ENCODE measurements at places on chromosomes 7 and 10. TPM values are rescaled to one million over a fixed set of nuclear protein-coding genes. Genes with fewer than 3 reads are reported as not detected.

GRCh38 chr7:22476824-22477223 lies 23.2 kb downstream of the STEAP1B start:
- no peak for DNase-seq

DNA sequence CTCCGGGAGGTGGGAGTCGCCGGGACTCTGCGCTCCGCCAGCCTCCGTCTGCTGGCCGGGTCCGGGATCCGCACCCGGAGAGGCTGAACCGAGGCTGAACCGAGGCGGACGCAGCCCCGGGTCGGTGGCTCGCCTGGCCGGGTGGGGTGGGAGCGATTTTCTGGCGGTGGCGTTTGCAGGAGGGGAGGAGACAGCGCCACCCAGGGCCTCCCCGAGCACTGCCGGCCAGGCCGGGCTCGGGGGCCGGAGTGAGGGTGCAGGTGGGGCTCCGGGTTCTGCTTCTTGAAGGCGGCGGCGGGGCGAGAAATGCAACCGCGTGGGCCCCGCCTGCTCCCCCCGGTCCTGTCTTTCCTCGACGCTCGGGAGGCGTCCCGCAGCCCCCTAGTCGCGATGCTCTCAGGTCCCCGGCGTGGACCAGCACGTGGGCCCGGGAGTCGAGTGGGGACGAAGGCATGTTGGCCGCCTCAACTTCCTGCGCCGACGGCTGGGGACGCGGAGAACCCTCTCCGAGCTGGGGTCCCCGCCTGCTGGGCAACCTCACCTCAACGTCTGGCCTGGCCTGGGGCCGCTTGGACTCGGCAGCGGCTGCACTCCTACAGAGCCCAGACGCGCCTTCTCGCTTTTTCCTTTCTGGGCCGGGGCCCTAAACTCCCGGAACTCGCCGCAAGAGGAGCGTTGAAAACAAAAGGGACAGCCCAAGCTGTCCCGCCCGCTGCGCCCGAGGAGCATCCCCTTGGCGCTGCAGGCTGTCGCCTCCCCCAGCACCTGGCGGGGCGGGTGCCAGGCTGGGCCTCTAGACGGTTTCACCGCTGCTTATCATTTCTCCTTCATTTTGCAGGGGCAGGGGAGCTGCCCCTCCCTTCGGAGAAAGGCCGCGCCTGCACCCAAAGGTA lies 25.2 kb upstream of the VAX1 start:
- no peak for DNase-seq

DNA sequence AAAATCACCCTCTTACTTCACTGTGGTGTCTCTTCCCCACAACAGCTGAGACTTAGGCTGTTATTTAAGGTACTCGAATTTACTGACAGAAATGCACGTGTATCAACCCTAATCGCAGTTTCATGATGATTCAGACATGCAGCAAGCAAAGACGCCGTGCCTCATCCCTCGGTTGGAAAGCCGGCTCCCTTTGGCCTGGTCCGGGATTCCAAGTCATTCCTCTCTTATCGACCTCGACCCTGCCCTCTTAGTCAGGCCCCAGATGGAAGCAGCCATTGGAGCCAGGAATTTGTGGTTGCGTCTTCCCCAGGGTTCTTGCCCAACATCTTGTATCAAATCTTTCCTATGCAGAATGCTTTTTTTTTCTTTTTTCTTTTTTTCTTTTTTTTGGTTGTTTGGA lies 229.5 kb downstream of the GATA3 start:
- DNase-seq, result no peak

DNA sequence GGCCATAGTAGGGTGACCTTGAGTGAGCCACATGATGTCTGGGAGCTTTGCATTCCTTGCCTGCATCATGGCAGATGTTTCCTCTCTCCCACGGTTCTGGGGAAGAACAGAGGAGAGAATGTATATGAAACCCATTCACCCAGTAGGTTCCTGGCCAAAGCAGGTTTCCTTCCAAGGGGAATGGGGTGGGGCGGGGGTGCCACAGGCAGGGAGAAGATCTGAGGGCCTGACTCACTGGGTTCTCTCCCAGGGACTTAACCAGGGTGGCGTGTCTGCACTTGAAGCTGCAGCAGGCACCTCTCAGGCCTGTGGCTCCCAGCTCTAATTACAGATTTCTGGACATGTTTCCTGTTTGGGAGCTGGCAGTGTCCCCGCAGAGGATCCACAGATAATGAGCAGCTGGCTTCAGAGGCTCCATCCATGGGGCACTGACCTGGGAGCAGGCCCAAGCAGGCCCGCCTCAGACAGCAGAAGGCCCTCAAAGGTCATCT lies 50.2 kb upstream of the ZMIZ1 start:
- DNase-seq, result no peak

DNA sequence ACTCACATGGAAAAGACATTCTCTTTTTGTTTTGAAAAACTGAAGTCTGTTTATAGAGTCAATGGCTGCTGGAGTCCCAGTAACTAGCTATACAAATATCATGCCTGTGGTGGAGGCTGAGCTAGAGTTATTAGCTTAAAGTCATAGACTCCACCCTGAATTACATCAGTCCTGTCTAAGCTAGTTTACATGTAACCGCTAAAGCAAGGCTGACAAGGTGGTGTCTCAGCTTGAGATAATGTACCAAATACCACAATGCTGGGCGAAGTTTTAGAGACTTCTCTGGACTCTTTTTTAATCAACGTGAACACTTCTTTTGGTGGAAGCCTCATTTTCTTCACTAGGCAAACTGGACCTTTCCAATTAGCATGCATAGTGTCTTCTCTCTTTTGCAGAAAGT lies 219.4 kb downstream of the ANK3 start:
- DNase-seq, result no peak

DNA sequence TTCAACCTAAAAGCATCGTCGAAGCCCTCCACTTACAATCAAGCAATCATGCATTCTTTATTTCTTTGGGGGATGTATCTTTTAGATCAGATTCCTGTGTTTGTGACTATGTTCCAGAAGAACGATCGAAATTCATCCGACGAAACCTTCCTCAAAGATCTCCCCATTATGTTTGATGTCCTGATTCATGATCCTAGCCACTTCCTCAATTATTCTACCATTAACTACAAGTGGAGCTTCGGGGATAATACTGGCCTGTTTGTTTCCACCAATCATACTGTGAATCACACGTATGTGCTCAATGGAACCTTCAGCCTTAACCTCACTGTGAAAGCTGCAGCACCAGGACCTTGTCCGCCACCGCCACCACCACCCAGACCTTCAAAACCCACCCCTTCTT lies 13.8 kb downstream of the GPNMB start:
- DNase-seq, result no peak

GRCh38 chr10:4144817-4145216 lies 359.8 kb upstream of the KLF6 start:
- DNase-seq, result no peak

DNA sequence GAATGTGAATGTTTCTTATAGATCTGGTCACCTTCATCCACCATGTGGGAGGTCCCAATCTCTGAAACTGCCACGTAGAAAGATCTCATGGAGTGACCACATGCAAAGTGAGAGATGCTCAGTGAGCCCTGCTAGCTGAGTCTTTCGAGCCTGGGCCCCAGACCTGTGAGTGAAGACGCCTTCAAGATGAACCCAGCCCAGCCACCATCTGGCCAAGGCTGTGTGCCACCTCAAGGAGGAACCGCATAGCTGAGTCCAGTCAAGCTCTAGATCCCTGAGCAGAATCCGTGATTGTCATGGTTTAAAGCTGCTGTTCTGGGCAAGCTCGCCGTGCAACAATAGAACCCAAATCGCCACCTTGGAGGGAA lies 20.2 kb upstream of the PPIF start:
- no peak for DNase-seq

DNA sequence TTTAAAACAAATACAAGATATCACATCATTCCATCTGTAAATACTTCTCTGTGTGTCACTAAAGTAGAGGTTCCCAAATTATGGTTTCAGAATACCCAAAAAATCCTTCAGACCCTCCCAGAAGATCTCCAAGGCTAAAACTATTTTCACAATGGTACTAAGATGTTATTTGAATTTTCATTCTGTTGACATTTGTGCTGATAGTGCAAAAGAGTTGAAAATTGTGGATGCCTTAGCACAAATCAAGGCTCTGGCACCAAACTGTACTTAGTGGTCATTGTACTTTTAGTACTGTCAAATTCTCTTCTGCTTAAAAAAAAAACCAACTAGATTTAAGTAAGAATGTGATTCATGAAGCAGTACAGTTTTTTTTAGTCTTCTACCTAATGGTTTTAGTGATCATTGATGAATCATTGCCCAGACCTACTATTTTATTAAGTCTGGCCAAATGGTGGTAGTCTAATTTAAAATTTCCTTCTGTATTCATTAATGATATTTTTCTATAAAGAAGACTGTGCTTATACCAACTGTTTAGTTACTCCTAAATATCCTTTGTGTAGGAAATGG lies 50.5 kb downstream of the TPST1 start:
- no peak for DNase-seq

GRCh38 chr7:28580665-28581064 lies 168.3 kb downstream of the CREB5 start:
- no peak for DNase-seq

DNA sequence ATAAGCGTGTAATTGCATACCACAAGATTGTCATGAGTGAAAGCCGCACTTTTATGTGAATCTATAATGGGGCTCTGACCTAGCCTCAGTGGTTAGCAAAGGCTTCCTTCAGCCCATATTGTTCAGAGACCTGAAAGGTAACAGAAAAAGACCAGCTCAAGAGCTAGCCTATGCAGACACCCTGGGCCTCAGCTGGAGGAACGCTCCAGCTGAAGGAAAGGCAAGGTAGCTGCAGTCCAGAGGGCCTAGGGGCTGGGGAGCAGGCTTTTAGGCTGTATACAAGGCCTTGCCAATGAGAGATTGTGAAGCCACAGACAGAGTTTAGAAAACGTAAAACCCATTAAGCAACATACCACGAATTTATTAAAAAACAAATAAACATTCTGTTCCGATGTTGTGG lies 246.6 kb upstream of the GHITM start:
- no peak for DNase-seq

DNA sequence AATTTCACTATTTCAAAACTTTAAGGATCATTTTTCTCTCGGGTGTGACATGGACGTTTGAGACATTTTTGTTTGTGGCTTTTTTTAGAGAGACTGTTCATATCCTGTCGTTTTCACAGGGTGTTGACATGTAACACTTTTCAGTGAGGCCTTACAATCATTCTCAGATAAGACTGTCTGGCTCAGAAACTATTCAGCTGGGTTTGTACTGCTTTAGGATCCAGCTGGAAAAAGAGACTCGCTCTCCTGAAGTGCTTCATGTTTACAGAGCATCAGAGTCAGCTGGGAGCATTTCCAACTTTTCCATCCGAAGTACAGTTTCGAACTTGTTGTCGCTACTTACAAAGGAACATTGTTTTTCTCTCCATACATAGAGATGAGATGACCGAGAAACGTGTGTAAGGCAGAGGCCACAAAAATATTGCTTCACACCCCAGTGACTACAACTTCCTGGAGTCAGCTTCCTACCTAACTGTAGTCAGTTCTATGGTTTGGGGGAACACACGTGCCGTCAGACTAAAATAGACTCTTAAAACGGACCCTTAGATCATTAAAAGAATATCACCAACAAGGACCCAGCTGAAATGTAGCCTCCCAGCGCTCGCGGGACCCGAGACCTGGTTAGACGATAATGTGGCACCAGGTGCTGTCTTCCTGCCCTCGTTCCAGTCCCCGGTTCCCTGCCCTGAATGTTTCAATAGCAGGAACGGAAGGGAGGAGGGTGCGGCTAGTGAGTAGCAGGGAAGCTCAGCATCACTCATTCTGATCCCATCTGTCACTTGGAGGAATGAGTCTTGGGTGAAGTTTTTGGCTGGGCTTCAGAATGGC lies 78.0 kb downstream of the MKI67 start:
- no peak for DNase-seq

DNA sequence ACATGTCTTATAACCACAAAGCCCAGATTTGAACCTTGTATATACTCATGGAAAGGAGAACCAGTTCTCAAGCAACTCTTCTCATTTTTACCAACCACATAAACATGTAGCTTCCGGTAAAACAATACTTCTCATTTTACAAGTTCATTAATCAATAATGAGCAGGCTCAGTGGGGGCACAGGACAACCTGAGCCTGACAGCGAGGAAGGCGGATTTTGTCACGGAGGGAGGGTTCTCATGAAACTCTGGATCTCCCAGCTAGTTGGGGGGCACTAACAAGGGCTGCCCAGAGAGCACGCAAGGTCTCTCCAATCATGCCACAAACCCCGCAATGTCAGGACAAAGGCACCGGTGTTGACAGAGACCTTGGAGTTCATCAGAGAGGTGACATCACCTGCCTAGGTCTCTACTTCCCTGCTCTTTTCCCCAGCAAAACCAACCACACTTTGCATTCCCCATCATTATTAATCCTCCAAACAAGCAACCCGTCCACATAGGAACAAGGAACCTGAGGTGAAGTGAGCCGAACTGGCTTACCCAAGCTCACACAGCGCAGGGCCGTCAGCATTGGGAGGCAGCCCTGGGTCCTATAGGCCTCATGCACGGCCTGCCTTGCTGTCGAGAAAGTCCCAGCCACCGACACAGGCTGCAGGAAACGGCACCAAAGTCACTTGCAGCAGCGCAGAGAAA lies 192.1 kb upstream of the KLF14 start:
- no peak for DNase-seq

- no peak for DNase-seq
These were observed 320.7 kb downstream of the HGF start for GRCh38 chr7:81449105-81449504.

GRCh38 chr7:88399696-88400240 lies 93.1 kb upstream of the STEAP4 start:
- DNase-seq, result no peak

DNA sequence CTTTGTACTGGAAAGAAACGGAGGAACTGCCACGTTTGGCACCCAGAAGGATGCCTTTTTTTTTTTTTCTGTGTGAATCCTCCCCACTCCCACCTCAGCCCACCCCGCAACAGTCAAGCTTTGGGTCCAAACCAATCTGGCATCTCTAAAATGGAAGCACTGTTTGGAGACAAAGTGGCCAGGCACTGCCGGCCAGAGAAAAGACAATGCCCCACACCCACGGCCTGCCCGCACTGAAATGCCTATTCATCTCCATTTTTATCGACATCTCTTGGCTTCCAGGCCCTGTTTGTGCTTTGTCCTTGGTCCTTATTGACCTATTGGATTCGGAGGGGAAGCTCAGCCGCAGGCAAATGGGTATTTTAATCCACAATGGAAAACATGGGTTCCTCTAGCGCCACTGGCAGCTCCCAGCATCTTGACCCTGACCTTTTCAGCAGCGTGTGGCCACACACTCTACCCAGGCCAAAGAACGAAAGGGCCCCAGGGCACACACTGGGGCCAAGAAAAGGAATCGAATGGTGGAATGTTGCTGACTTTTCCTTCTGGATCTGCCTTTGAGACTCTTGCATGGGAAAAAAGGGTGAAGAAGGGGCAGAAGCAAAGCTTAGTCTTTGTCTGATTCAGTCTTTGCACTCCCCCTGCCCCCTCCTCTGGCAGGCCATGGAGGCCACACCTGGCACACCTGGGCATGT lies 162.6 kb upstream of the CDCA7L start:
- DNase-seq, result peak; percentile 10

The EIF5AL1 gene
- total RNA-seq, result not detected

The MAGI2 gene
- 10.8 TPM for total RNA-seq

The BMI1 gene
- 42.8 TPM for total RNA-seq

The EGR2 gene
- total RNA-seq, result 9.3 TPM

The ST8SIA6 gene
- total RNA-seq, result 5.6 TPM

The TAS2R60 gene
- 1.2 TPM for total RNA-seq

The NT5C2 gene
- total RNA-seq, result 107 TPM

Measured in upper lobe of left lung (tissue), 6 donors.